ENCODE measurements at places on chromosomes 12 and 14.

- DNase-seq, result no peak
These were observed 180.3 kb downstream of the IPO8 start for GRCh38 chr12:30515351-30515750.

GRCh38 chr12:69442894-69443293 lies 27.3 kb upstream of the FRS2 start:
- DNase-seq, result no peak

- no peak for DNase-seq
These were observed 8.5 kb downstream of the ATF7 start for GRCh38 chr12:53617700-53618099.

DNA sequence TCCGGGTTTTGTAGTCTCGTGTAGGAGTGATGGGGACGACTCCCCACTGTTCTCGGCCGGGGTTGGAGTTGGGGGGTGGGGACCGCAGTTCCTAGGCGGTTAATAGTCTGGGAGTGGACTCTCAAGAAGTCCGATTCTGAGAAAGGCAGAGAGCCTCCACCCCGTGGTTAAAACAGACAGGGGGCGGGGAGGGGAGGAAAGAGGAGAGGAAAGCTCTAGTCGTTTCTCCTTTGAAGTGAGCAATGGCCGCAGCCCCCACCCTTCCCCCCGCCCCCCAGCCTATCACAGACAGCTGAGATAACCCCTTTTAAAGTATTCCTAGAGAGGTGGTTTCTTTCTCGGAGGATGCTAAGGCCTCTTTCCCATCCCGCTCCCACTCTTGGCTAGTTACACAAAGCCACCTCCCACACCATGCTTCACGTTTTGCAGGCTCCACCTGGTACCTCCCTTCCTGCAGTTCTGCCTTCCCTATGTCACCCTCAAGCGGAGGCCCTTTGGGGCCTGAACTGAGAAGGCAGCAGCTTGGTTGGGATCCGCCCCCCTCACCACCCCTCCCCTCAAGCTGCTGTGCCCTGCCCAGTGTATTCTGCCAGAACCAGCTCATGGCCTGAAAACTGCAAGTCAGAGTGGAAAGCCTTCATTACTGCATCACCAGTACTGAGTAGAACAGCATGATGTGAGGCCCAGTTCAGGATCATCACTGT lies 853 bp downstream of the USP5 start:
- no peak for DNase-seq

DNA sequence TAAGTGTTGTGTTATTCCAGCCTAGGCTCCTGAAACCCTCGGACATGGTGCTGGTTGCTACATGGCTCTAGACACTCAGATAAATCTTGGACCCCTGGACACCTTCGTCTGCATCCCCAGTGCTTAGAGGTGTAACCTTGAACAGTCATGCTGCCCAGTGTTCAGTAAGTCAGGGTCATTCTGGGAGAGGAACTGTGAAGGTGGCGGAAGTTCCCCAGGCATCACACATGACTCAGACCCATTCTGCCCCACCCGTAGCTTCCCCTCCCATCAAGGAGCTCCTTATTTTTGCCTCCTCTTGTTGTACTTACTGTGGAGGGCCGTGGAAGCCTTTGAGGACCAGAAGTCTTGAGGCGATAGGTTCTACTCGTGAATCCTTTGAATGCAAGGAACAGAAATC lies 18.1 kb upstream of the SSPN start:
- no peak for DNase-seq

GRCh38 chr14:43735932-43736331 lies 771.2 kb downstream of the FSCB start:
- no peak for DNase-seq

DNA sequence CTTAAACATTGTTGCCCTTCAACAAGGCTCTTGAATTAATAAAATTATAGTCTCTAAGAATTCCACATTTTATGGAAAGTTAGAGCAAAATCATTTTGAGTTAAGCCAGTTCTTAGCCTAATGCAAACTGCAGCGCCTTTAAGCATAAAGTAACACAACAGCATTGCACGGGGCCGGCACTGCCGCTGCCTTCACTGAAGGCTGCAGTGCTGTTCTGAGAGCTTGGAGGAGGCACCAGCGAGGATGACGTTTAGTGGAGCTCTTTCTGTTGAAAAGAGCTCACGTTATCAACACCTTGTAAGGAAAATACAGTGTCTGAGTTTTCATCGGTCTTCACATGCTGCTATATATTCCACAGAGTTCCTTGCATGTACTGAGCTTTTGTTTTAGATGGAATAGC lies 38.3 kb upstream of the DYNC1H1 start:
- no peak for DNase-seq

DNA sequence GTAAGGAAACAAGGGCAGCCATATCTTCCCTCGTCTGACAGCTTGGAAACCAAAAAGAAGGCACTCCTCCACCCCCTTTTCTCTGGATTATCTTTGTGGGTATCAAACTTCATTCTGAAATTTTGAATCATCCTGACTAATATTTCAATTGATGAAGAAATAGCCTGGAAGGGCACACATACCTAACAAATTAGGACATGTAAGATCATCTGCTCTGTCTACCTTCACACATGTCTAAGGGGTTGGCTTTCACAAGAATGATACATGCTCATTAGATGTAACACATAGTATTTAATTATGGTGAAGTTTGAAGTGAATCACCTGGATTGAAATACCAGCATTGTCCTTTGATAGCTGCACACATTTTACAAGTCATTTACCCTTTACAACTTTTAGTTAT lies 348.1 kb upstream of the RPL10L start:
- no peak for DNase-seq

DNA sequence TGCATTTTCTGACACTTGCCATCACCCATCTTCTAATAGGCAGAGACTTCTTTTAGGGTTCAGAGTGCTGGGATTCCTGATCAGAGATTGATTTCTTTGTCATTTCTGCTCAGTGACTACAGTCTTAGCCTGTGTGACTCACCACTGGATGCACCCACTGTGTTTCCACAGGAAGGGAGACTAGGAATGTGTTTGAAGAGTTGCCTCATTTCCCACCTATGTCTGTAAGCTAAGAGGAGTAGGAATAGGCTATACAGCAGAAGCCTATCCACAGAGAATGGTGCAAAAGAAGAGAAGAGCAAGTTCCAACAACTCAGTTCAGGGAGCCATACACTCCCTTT lies 60.2 kb upstream of the ACTN1 start:
- no peak for DNase-seq

GRCh38 chr12:14852880-14853279 lies 9.6 kb upstream of the ART4 start:
- DNase-seq, result no peak

GRCh38 chr14:89915114-89915878 lies 39.2 kb downstream of the EFCAB11 start:
- peak; percentile 29 for DNase-seq

Data from GM18507 (cell line).